ENCODE measurements at places on chromosomes 16 and 17.
A peak's percentile ranks its signal among the peaks of the same experiment; 100 is the strongest.

DNA sequence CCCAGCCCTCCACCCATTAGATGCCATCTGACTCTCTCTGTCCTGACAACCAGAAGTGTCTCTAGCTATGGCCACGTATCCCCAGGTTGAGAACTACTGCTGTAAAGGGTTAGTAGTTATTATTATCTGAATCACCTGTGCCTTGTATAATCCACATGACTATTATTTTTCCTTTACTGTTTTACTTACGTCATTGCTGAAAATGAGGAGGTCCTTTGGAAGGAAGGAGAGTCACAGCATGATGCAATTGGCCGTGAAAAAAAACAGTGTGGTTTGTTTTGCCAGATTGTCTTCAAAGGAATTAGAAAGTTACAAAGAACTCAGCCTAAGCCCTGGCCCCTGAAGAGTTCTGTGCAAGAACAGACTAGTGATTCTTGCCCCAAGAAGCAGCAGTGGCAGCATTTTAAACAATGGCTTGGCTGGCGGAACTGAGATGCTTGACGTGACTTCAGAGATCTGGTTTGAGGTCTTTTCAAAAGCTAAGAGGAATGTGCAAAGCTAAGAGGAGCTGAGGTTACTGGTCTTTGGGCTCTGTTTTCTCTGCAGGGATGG, 413.3 kb upstream of the EEF2KMT start:
- DNase-seq: no peak

DNA sequence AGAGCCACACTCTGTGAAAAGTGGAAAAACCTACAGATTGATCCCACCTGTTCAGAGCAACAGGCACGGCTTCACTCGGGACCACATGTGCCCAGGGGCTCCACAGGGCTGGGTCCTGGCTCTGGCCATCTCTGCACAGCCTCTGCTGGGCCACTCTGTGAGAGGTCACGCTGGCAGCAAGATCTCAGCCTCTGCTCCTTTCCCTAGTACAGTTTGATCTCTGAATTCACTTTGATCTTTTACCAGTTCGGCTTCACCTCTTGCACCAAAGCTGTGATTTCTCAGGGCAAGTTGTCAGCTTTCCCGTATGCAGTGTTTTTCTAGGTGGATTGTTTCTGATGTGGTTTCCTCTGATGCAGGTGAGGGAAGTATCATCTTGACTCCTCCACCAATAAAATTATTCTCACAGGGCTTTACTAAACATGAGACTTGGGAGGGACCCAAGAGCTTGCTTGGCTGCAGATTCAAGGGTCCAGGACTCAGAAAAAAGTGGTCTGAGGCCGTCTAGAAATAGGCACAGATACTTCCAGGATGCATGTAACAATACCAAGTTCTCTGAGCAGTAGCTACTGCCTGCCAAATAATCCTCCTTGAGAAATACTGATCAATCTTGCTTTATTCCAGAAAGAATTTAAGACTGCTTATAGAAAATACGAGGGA, 24.0 kb upstream of the ALDH3A1 start:
- no peak for DNase-seq

- DNase-seq: no peak
Measured at GRCh38 chr17:4529533-4530152, 25.5 kb downstream of the MYBBP1A start.

- DNase-seq: no peak
Measured at GRCh38 chr17:13384626-13385025, 217.1 kb downstream of the HS3ST3A1 start.

DNA sequence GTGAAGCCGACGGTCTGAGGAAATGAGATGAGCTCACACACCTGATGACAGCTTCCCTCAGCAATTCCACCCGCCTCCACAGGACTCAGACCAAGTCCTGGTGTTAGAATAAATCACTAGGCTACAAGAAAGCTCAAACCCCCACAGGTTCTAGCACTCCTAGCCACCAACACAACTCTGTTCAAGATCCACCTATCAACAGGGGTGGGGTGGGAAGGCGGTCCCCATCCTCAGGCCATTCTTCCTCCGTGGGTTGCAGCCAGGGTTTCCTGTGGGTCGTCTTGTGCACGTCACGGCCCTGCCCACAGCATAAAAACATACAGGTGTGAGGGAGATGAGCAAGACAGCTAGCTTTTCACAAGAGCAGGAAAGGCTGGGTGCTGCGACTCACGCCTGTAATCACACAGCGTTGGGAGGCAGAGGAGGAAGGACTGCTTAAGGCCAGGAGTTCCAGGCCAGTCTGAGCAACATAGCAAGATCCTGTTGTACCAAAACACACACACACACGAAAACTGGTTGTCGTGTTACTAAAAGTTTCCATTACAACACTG, 81.1 kb downstream of the ANKRD11 start:
- DNase-seq: peak; percentile 64

- DNase-seq: no peak
Measured at GRCh38 chr17:61574542-61575351, 16.3 kb downstream of the NACA2 start.

DNA sequence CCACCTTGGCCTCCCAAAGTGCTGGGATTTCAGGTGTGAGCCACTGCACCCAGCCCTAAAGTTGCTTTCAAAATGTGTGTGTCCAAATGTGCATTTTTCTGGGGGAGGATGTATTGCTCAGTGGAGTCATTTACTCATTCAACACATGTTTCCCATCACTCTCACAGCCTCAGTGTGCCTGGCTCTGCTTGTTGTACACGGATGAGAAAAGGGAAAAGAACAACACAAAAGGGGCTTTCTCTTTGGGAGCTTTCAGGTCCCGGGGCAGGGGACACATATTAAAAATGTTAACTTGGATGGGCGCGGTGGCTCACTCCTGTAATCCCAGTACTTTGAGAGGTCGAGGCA, 1.7 kb upstream of the PPL start:
- no peak for DNase-seq

DNA sequence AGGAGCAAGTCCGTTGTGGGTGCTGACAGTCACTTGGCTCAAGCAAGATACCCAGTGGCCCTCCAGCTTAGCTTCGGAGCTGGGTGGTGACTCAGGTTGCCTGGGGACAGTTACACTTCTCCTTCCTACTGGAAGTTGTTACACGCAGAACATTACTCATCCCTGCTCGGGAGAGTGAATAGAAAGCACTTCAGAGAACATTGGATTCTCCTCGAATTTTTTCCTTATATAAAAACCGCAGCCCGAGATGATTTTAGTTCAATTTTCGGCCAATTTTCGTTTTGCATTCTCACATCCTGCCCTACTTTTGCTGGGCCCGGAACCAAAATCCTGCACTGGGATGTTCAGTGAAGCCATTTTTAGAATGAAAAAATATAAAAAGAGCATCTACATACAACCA, 99.7 kb downstream of the ELAC2 start:
- no peak for DNase-seq

GRCh38 chr17:31256936-31257335, 40.1 kb downstream of the OMG start:
- no peak for DNase-seq

DNA sequence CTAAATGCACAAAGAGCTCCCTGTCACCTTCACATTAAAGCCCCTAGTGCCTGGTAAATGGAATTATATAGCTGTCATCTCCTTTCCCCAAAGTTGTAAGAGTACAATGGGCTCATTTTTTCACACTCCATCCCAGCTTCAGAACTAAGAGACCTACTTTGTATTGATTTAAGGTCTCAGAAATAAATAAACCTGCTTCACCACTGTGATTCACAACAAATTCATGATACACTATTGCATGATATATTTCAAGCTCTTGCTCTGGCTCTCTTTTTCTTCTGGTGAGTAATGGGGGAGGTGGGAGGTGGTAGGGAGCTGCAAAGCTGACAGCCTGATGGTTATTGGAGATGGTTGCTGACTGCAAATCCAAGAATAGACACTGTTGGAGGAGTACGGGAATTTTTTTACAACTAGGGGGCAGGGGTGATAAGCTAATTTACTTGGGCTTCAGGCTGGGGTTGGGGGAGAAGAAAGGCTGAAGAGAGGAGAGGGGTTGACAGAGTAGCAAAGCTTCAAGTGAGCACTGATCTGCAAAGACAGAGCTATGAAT, 189.9 kb downstream of the AATF start:
- DNase-seq: no peak

GRCh38 chr17:5677620-5678019, 93.3 kb upstream of the NLRP1 start:
- DNase-seq: no peak

GRCh38 chr17:40338058-40338457, 26.5 kb downstream of the GJD3 start:
- DNase-seq: no peak

DNA sequence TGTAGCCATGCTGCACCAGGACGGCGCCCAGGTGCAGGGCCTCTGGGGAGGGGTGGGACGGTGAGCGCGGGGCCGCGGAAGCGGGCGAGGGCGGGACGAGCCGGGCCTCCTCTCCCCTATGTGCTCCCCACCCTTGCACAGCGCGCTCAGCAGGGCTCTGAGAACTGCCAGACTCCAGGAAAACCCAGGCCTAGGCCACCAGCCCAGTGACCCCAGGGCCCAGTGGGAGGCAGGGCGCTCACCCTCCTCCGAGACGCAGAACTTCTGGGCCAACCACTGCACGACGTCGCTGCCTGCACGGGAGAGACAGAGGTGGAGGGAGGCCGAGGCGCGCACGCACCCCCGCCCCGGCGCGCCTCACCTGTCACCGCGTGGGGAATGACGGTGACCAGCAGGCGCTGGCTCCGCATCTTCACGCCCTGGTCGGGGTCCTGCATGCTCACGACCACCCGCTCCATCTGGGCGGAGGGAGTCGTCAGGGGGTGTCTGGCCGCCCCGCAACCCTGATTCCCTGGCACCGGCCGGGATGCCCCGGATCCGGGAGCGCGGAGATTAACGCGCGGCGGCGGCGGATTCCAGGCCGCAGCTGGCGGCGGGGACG, 603 bp downstream of the RGS11 start:
- DNase-seq: no peak

DNA sequence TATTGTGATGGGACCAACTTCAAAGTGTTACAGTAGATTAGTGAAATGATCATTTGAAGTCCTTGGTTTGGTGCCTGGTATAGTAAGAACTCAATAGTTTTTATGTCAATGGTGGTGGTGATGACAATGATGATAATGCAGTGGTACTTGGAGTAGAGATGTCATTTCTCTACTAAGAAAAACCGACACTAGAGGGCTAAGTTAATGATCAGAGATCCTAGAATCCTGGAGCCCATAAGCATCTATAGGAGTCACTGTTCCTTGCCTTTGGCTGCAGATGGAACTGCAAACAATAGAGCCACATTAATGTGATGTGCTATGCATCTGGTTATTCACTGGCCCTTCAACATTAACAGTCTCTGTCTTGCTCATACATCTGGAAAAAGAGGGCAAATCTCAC, 103.8 kb downstream of the ANKFN1 start:
- no peak for DNase-seq

- DNase-seq: no peak
Measured at GRCh38 chr16:4316864-4317531, 1.1 kb downstream of the GLIS2 start.

DNA sequence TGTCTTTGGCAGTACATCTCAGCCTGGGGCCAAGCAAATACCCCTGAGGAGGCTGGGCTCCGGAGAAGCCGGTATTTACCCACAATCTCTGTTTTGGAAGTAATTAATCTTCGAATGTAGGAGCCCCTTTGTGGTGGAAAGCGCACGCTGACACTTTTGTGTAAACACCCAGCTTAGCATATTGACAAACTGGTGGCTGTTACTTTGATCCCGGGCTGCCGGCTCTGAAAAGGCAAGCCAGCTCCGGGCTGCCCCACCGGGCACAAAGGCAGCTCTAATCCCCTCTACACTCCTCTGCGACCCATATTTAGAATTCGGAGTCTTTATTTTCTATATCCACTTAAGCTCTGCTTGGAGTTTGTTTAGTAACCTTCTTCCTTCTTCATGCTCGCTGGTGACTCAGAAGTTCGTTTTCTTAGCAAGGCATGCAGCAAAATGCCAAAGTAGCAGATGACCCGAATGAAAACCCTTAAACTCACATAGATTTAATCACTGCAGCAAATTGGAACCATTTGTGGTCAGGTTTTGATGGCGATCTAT, 144.0 kb upstream of the IRX3 start:
- DNase-seq: no peak

GRCh38 chr17:81738801-81739393, 26.8 kb downstream of the SLC25A10 start:
- no peak for DNase-seq

- no peak for DNase-seq
Measured at GRCh38 chr17:47193931-47194511, 4.9 kb upstream of the CDC27 start.

GRCh38 chr17:28949185-28950016, 1.9 kb downstream of the PHF12 start:
- DNase-seq: peak; percentile 34

- no peak for DNase-seq
Measured at GRCh38 chr17:46026166-46027047, 27.4 kb downstream of the STH start.

GRCh38 chr17:27323538-27324215, 29.8 kb downstream of the WSB1 start:
- no peak for DNase-seq

DNA sequence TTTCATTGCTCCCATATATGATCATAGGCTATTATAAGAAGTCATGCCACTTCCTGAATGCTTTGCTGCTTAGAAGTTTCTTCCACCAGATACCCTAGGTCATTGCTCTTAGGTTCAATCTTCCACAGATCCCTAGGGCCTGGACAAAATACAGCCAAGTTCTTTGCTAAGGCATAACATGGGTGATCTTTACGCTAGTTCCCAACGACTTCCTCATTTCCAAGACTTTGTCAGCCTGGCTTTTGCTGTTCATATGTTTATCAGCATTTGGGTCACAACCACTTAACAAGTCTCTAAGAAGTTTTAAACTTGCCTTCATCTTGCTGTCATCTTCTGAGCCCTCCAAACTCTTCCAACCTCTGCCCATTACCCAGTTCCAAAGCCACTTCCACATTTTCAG, 20.1 kb upstream of the DLX3 start:
- no peak for DNase-seq

DNA sequence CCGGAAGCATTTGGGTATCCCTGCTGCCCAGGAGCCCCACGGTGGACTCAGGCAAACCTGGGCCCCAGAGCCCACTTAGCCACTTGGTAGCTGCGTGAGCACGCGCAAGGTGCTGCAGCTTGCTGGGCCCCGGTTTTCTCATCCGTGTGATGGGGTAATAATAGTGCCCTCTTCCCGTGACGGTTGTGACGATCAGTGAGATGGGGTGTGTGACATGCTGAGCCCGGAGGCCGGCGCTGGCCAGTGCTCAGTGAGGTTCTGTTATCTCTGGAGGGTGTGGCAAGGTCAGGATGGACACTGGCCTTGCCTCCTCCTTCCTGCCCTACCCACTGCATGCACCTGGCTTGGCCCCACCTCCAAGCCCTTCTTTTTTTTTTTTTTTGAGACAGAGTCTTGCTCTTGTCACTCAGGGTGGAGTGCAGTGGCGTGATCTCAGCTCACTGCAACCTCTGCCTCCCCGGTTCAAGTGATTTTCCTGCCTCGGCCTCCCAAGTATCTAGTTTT, 82.6 kb downstream of the RAP1GAP2 start:
- no peak for DNase-seq

GRCh38 chr17:45150911-45151809, 2.9 kb downstream of the HEXIM1 start:
- no peak for DNase-seq

DNA sequence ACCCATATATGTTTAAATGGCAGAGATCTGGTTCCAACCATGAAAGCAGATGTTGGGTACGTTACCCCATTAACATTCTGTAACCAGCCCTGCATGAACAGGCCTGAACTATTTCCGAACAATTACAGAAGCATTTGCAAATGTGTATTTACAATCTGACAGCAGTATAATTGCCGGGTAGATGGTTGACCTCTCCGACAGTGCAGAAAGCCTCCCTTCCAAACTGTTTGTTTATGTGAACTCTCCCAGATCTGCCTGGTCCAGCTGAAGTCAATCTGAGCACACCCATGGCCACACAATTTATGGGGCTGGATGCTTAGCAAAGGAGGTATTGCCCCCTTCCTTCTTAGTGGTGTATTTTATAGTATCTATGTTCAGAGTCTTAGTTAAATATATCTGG, 21.8 kb downstream of the NUDT7 start:
- no peak for DNase-seq

Measured in activated T-helper 1 cell treated with Interleukin-2 at 50 U/mL for 16 hours (primary cell).